ENCODE measurements at places on chromosomes 5 and 9. TPM values are rescaled to one million over a fixed set of nuclear protein-coding genes. Genes with fewer than 3 reads are reported as not detected.

Gene TGFBI
- not detected for total RNA-seq

Gene PHF24
- 0.11 TPM for total RNA-seq

Gene B4GALT7
- 19.3 TPM for total RNA-seq

Gene IL13
- total RNA-seq: 4.8 TPM

Gene GPR150
- 0.76 TPM for total RNA-seq

Gene RHOBTB3
- total RNA-seq: 0.50 TPM

DNA sequence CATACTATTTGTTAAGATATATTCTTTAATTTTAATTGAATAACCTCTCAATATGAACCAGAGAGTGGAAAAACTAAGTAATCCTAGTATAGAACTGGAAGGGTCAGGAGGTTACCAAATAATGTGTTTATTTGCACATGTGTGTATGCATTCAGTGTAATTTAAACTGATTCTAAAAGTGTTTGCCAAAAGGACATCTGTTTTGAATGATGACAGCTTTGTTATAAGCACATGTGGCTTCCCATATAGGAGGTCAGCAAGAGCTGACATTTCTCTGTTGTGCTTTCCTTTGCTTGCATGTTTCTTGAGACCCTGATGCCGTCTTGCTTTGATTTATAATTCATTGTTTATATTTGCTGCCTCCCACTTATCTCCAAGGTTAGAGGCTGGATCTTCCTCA is 383.4 kb downstream of the BRINP1 start:
- DNase-seq: no peak
- H3K36me3 ChIP-seq: no peaks in the 10 kb centered on the region
- no peak overlapping the region for H3K4me3 ChIP-seq
- no peak overlapping the region for H3K27ac ChIP-seq
- H3K27me3 ChIP-seq: no peaks in the 10 kb centered on the region

GRCh38 chr5:112907166-112907631 is 14.8 kb downstream of the REEP5 start:
- H3K27ac ChIP-seq: no peak overlapping the region
- H3K4me3 ChIP-seq: no peak overlapping the region
- no peaks in the 10 kb centered on the region for H3K27me3 ChIP-seq
- H3K36me3 ChIP-seq: peaks cover 13% of the 10 kb centered on the region
- no peak for DNase-seq

DNA sequence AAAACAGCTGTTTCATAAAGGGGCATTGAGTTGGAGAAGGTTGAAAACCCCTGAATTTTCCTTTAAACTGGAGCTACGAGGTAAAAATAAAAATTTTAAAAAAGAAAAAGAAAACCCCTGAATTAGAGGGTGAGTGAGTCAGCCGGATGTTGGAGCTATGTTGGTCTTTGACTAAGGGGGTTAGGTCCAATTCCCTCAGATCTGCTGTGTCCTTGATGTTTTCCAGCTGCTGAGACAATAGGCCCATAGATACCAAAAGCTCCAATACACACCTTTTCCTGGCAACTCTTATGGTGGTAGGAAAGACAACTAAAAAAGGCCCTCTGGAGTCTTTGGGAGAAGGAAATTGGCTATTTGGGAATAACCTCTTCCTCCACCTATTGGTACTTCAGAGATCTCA is 79.4 kb upstream of the SAP30L start:
- H3K27ac ChIP-seq: no peak overlapping the region
- H3K36me3 ChIP-seq: no peaks in the 10 kb centered on the region
- no peak overlapping the region for H3K4me3 ChIP-seq
- DNase-seq: no peak
- H3K4me1 ChIP-seq: no peaks in the 10 kb centered on the region

DNA sequence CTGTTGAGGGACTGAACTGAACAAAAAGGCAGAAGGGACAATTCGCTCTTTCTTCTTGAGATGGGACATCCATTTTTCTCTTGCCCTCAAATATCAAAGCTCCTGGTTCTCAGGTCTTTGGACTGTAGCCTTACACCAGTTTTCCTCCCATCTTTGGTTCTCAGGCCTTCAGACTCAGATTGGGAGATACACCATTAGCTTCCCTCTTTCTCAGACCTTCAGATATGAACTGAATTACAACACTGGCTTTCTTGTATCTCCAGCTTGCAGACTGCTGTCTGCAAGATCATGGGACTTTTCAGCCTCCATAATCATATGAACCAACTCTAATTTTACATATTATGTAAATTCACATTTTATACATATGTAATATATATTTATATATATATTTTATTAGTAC is 12.6 kb upstream of the CCNG1 start:
- H3K4me3 ChIP-seq: no peak overlapping the region
- peaks cover 2% of the 10 kb centered on the region for H3K27me3 ChIP-seq
- no peaks in the 10 kb centered on the region for H3K36me3 ChIP-seq
- H3K27ac ChIP-seq: no peak overlapping the region
- no peak for DNase-seq

GRCh38 chr5:67538855-67539506 is 342.4 kb upstream of the CD180 start:
- peaks cover 2% of the 10 kb centered on the region for H3K4me1 ChIP-seq
- H3K27ac ChIP-seq: no peak overlapping the region
- H3K4me3 ChIP-seq: no peak overlapping the region
- no peaks in the 10 kb centered on the region for H3K36me3 ChIP-seq
- no peaks in the 10 kb centered on the region for H3K27me3 ChIP-seq

DNA sequence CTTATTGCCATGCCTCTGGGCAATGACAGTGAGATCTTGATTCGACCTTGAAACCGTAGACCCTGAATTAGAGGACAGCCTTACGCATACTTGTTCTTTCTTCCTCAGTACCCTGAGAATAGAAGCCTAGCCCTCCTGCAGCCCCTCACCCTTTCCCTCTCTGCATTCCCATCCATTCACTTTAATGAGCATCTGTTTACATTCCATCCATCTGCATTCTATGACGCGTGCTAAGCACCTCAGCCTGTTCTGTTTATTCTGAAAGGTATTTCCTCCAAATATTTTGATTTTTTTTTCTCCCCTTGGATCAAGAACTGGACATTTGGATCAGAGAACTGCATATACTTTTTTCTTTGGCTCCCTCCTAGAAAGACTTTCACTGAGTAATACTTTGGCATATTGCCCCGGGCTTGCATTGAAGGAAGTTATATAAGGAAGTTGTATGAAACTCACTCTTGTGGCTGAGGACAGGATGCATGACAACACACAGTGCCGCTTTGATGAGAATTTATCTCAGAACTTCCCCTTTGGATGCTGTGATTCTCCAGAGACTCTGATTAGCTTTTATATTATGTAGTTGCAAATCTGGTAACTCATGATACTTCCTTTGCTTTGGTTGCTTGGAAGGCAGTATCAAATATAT is 15.7 kb downstream of the TMEM8B start:
- DNase-seq: peak; percentile 37
- no peak overlapping the region for H3K27ac ChIP-seq
- H3K27me3 ChIP-seq: no peaks in the 10 kb centered on the region
- no peaks in the 10 kb centered on the region for H3K36me3 ChIP-seq
- H3K4me1 ChIP-seq: peaks cover 39% of the 10 kb centered on the region

DNA sequence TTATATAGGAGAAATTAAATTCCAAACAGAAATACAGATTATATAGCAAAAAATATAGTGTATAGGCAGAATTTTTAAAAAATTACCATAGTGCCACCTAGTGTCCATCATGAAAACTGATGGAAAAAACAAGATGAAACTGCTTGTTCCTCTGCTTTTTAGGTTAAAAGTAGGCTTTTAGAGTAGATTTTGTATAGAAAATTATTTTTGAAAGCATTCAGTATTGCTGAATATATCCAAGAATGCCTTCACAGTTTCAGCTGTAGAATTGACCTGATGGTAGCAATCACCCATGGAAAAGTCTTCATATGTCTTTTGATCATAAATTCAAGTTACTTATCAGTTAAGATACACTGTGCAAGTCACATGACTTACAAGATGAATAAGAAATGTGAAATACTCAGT is 19.7 kb downstream of the RIOK2 start:
- H3K27ac ChIP-seq: no peak overlapping the region
- H3K36me3 ChIP-seq: peaks cover 47% of the 10 kb centered on the region
- no peak for DNase-seq

DNA sequence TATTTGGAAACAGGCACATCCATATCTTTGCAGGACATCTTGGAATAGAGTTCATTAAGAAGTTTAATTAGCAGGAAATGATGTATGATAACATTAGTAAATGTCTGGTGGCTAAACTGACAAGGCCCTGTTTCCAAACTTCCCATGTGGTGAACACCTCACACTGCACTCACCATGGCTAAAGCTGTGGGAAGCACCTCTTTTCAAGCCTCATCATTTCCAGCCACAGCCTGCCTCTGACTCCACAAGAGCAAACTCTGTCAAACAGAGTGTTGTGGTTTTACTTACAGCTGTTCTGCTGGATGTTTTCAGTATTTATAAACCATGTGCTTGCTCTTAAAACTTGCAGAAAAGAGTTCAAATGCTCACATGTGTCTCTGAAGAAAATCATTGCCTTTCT is 14.9 kb upstream of the NDUFB6 start:
- DNase-seq: peak; percentile 42
- H3K27ac ChIP-seq: no peak overlapping the region
- no peaks in the 10 kb centered on the region for H3K4me1 ChIP-seq
- no peak overlapping the region for H3K4me3 ChIP-seq
- H3K27me3 ChIP-seq: peaks cover 18% of the 10 kb centered on the region

GRCh38 chr5:178224403-178224802 is 8.2 kb downstream of the PHYKPL start:
- no peak for DNase-seq
- H3K4me3 ChIP-seq: no peak overlapping the region
- H3K36me3 ChIP-seq: peaks cover 71% of the 10 kb centered on the region
- H3K4me1 ChIP-seq: peaks cover 38% of the 10 kb centered on the region
- no peak overlapping the region for H3K27ac ChIP-seq

DNA sequence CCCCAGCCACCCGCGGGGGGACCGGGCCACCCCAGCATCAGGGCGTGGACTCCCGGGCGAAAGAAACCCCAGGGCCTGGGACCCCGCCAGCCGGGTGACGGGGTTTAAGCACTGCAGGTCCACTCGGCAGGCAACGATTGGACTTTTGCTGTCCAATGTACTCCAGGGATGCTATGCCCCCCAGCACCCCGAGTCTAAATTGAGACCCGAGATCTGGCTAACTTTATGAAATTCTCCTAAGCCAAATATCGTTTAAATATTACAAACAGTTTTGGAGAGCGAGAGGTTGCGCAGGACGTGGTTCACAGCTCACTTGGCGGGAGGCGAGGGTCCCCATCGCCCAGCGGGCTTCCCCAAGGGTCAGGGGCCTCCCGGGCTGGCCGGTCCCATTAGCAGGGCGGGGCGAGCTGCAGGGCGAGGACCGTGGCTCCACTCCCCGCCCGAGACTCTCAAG is 384 bp upstream of the MRPS2 start:
- DNase-seq: no peak
- peak overlapping the region; percentile 30 for H3K27ac ChIP-seq
- H3K36me3 ChIP-seq: peaks cover 33% of the 10 kb centered on the region
- peak overlapping the region; percentile 85 for H3K4me3 ChIP-seq
- H3K27me3 ChIP-seq: no peaks in the 10 kb centered on the region
- peaks cover 13% of the 10 kb centered on the region for H3K4me1 ChIP-seq

DNA sequence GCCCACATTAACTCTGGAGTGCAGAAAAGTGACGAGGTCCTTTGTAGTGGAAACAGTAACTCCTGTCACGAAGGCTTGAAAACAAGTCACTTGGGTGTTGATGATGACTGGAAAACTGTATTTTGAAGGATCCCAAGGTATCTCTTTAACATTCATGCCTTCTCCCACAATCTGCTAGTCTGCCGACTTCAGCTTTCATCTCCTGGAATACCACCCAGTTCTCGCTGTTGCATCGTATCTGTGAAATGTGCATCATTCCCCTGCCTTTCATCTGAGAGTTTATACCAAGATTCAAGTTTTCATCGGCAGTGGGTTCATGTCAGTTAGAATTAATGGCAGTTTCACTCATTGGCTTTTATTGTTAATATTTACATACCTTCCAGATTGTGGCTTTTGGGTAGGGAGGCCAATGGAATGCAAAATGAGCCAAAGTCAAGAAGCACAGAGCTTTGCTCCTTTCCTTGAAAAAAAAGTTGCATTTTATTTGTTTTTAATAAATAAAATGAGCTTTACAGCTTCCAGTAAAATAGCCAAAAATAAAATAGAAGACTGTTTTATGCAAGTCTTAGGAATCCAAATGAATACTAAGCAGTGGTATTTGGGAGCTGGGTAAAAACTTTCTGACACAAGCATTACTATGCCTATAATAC is 575.2 kb upstream of the WWC1 start:
- no peak overlapping the region for H3K4me3 ChIP-seq
- no peaks in the 10 kb centered on the region for H3K36me3 ChIP-seq
- H3K4me1 ChIP-seq: no peaks in the 10 kb centered on the region
- no peaks in the 10 kb centered on the region for H3K27me3 ChIP-seq

DNA sequence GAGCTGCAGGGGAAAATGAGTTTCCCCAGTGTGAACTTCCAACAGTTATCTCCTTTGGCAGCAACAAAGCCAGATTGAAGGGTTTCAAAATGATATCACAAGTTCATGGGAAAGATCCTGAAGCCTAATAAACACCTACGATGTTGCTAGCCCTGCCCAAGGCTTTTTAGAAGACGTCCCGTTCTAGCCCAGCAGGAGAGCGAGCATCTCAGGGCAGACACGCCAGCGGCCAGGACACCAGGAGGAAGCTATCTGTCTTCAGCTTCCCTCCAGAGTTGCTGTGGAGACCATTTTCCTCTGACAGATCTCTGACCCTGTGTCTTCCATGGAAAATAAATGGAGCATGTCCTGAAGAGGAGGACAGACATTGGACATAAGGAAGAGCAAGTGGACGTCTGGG is 98.4 kb downstream of the FBXO38 start:
- no peak overlapping the region for H3K4me3 ChIP-seq
- peaks cover 24% of the 10 kb centered on the region for H3K27me3 ChIP-seq
- no peak overlapping the region for H3K27ac ChIP-seq
- H3K36me3 ChIP-seq: no peaks in the 10 kb centered on the region
- DNase-seq: no peak
- no peaks in the 10 kb centered on the region for H3K4me1 ChIP-seq

DNA sequence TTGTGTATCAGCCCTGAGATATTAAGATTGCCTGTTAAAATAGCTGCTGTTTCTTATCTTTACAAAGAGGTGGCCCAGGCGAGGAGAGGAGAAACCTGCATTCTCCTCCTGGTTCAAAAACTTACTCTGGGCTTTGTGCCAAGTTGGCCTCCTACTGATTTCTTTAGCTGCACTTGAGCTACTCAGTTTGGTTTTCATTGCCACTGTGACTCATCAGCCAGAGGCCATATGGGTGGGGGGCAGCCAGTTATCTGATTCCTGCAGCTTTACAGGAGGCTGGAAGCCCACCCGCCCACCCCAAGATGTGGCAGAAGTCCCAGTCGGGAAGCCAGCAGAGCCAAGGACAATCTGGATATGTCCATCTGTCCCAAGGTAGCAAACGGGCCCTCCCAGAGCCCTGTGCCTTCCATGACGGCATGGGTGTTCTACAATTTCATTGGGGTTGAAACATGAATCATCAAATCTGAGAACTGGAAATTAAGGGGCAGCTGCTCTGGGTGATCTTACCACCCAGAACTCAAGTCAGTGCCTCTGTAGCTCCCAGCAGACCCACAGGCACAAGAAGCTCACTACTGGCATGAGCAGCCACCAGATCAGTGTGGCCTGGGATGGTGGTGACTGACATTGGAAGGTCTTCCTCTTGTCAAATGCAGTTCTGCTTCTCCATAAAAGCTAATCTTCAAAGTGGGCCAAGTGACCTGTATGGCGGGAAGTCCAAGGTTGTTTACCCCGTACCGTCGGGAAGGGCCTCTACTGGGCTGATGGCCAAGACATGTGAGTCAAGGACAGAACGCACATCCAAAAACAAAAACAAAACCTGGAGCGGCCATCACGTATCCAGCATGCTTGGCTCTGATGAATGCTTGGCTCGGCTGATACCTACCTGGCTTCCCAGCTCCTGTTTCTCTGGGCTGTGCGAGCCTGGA is 15.6 kb downstream of the FCN2 start:
- H3K4me1 ChIP-seq: no peaks in the 10 kb centered on the region
- peaks cover 7% of the 10 kb centered on the region for H3K27me3 ChIP-seq
- H3K36me3 ChIP-seq: no peaks in the 10 kb centered on the region
- DNase-seq: peak; percentile 10

All from activated CD8-positive, alpha-beta T cell treated with anti-CD3 and anti-CD28 coated beads for 36 hours (primary cell).